GM03348 (cell line): ENCODE measurements at places on chromosomes 5 and 9.

GRCh38 chr9:137494104-137494544 is 35.0 kb upstream of the NSMF start:
- no peak for DNase-seq

DNA sequence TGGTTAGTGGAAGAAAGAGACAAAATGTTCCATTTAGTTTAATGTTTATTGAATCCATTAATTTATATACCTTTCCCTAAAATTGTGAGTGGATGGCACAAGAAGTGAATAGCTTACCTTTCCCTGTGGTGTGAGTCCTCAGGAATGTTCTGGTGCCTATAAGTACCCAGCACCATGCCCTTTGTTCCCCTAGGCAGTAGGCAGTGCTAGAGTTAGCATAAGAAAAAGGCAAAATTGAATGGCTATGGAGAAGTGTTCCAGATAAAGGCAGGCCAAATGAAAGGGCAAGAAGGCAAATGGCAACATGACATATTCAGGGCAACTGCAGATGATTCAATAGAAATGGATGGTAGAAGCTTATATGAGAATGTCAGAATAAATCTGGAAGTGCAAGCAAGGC is 370.8 kb upstream of the PTGER4 start:
- no peak for DNase-seq

- DNase-seq, result no peak
Observed at GRCh38 chr9:123246534-123246933, 21.9 kb downstream of the STRBP start.

GRCh38 chr5:23507278-23507685 is at the start of gene PRDM9:
Gene PRDM9 (plus strand): TSS chr5:23507609. CDS start chr5:23509034, 1,425 bp downstream.
- DNase-seq, result peak; percentile 11

- no peak for DNase-seq
Observed at GRCh38 chr5:127599320-127599719, 49.6 kb upstream of the CTXN3 start.

GRCh38 chr5:80198920-80199319 is 56.9 kb downstream of the SERINC5 start:
- DNase-seq, result no peak

- no peak for DNase-seq
Observed at GRCh38 chr9:35193762-35194161, 32.0 kb downstream of the UNC13B start.

- no peak for DNase-seq
Observed at GRCh38 chr5:149804478-149805450, 74.7 kb downstream of the PPARGC1B start.

DNA sequence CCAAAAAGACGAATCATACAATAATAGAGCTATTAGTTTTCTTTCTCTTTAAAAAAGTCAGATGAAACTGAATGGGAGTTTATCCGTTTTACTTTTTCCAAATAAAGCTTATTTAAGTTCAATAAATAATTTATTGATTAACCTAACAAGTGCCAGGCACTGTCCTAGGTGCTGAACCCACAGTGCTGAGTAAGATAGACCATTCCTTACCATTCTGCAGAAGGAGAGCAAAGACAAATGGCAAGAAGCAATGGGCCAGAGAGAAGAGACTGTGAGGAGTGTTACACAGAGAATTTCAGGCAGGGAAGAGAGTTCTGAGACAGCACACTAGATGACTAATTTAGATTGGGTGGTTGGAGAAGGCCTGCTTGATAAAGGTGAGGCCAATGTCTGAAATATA is 127.2 kb downstream of the AUH start:
- no peak for DNase-seq

DNA sequence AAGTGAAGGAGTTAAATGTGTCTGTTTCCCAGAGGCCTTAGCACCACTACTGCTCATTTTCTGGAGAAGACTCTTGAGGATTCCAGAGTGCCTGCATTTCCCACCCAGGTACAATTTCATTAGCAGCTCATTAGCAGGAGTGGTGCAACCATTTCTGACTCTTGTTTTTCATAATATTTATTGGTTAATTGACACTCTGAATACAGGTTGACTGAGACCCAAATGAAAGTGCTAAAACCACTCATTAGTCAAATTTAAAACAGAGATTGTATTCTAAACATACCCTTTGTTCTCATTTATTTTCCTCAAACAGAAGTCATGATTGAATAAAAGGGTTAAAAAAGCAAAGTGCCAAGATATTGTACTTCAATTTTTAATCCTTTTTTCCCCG is 134.5 kb downstream of the SIL1 start:
- DNase-seq, result no peak

- no peak for DNase-seq
Observed at GRCh38 chr9:108045851-108046250, 556.3 kb upstream of the KLF4 start.

DNA sequence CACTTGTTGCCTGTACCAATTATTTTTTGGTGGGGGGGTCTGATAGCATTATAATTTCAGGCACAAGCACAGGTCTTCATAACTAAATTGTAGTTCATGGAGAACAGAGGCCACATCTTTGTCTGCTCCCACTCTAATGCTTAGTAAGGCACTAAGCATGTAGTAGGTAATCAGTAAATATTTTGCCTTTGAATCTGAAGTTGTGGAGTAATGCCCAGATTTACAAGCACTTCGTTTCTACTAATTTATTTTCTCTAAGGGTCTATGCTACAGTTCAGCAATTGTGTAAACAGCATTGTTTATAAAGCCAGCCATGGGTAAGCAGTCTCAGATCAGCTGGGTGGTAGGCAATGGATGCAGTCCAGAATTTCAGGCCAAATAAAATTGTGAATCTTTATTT is 78.6 kb downstream of the GRIA1 start:
- DNase-seq, result peak; percentile 15

DNA sequence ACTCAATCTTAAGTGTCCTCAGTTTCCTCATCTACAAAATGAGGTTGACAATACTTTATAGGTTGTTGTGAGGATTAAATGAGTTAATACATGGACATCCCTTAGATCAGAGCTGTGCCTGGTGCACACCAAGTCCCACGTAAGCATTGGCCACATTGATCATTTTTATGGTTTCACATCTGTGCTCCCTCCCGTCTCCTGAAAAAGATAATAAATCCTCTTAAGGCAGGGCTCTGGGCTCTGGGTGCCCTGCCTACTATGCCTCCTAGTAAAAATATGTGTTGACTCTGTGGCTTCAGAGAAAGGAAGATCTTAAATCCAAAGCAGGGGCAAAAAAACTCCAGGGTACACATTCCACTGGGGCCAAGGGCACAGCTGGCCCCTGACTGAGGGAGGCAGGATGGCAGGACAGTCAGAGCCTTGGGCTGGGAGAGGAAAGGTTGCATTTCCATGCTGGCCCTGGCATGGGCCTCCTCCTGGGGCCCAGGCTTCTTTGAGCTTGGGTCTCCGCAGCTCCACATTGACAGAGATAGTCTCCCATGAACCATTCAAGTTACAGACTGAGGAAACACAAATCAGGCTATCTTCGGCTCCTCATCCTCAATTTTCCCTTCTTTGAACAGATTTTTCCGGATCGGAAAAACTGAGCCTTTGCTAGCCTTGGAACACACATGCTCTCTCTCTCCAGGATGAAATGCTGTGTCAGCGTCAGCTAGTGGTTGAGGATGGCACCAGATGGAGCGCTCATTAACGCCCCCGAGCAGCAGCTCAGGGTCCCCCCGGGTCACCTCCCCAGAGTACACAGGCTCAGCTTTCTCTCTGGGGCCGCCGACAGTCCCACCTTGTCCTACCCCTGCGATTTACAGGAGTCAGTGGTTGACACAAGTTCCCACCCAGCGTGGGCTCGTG is 22.4 kb upstream of the KIF12 start:
- no peak for DNase-seq

DNA sequence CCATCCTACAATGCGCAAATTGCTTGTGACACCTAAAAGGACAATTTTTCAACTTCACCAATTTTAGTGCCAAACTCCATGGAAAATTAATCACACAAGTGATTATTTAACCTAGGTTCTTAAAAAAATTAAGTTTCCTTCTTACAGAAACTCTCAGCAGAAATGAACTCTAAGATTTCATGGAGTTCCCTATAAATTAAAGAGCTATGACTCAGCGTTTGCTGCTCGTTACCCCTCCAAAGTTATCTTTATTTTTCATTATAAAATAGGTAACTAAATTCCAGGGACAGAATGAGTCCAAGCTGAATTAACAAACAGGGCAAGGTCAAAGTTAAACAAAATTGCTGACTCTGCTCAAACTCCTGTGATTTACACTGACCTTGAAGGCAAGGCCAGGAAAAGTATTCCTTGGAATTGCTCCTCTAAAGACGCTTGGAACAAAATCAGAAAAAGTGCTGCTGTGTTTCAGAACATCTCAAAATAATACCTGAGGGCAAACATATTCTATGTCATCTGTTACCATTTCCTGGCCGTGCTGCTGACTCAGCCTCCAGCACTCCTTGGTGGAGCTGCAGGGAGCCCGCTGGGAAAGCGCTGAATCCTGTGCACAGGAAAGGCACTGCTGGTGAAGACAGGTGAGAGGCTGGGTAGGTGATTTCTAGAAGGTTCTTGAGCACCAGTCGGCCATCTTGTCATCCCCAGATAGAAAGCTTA is 2.5 kb upstream of the CMBL start:
- no peak for DNase-seq

DNA sequence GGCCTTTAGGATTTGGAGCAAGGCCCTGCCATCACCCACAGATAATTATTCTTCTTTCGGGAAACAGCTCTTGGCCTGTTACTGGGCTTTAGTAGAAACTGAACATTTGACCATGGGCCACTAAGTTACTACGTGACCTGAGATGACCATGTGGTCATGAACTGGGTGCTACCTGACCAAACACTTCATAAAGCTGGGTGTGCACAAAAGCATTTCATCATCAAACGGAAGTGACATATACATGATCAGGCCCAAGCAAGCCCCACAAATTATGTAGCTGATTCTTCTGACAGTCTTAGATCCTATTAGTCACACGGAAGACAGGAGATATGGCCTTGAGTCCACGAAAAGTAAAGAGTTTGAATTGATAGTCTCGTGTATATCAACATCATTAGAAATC is 130.9 kb upstream of the FBN2 start:
- no peak for DNase-seq

- DNase-seq, result no peak
Observed at GRCh38 chr5:152329207-152329606, 75.9 kb downstream of the NMUR2 start.

DNA sequence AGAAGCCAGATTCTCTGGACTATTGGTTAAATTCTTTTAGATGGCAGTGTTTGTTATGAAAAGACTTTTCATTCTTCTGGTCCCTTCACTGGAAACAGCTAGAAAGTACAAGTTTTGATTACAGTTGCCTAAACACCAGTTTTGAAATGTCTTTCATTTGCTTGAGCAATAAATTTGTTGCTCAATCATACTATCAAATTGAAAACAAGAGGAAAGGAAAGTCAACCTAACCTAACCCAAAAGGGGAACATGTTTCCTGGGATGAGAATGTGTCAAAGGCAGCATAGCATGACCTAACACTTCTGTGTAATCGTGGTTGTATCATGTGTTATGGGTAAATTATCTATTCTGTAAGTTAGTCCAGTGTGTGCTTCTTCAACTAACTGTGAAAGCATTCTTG is 213.2 kb downstream of the TMC1 start:
- no peak for DNase-seq

DNA sequence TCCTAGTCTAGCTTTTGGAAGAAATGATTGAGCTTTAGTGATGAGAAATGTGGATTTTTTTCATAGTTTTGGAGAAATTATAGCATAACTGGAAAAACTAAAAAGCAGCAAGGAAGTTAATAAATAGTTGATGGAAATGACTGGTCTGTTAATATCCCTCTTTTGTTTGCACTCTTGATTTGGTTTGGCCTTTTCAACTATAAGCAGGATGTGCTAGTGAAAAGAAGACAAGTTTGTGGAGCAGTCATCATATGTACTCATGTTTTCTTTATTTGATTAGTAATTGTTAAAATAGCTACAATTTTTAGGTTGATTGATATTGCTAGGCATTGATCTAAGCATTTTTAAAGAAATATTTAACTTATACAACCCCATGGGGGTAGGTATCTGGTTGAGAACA is 374.7 kb downstream of the TAF11L14 start:
- no peak for DNase-seq

DNA sequence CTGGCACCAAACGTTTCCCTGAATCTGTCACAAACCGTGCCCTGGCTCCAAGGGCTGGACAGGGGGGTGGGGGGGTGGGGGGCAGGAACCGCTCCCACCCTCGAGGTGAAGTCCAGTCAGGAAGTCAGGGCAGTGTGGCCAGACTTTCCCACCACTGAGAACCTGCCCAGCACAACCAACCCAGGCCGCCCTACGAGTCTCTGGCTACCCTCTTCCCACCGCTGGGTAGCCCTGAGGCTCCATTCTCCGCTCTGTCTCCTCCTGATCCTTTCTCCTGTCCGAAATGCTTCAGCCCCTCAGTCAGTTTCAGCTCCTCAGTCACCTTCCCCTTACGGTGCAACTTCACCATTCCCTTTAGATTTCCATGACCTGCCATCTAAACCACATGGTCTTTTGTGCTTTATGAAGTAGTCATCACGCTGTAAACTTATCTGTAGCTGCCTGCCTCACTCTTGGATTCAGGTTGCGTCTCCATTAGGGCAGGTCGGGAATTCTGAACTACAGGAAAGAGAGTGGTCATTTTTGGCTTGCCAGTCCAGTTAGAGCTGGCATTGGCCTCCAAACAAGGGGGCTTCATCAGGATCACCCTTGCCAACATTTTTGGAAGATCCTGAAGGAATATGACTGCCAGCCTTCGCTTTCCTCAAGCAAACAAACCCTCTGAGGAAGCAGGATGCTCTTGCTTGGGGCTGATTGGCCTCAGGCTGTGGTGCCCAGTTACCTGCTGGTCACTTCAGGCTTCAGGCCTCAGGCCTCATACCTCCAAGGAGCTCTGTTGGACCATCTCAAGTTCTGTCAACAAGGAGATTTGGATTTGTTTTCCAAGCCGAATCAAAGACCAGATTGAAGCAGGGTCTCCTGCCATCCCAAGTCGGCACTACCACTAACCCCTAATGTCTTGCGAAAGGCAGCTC is 794 bp upstream of the DCAF12 start:
- no peak for DNase-seq

DNA sequence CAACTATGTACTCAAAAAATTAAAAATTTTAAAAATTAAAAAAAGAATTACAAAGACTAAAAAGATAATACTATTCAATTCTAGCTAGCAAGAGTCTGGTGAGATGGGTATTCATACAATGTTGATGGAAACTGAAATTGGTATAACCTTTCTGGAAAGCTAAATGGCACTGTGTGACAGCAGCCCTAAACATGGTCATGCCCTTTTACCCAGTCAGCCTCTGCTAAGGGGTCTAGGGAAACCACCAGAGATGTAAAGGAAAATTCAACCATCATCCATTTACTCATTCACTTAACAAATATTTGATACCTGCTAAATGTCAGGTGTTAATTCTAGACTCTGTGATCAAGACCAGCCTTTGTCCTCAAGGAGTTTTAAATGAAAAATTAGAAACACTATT is 29.3 kb downstream of the IL31RA start:
- DNase-seq, result no peak
